ENCODE measurements at places on chromosomes 3 and 15.

- no peak for DNase-seq
Measured at GRCh38 chr15:73388256-73388781, 19.6 kb upstream of the HCN4 start.

GRCh38 chr3:172244011-172244410, 204.2 kb downstream of the GHSR start:
- DNase-seq, result no peak

DNA sequence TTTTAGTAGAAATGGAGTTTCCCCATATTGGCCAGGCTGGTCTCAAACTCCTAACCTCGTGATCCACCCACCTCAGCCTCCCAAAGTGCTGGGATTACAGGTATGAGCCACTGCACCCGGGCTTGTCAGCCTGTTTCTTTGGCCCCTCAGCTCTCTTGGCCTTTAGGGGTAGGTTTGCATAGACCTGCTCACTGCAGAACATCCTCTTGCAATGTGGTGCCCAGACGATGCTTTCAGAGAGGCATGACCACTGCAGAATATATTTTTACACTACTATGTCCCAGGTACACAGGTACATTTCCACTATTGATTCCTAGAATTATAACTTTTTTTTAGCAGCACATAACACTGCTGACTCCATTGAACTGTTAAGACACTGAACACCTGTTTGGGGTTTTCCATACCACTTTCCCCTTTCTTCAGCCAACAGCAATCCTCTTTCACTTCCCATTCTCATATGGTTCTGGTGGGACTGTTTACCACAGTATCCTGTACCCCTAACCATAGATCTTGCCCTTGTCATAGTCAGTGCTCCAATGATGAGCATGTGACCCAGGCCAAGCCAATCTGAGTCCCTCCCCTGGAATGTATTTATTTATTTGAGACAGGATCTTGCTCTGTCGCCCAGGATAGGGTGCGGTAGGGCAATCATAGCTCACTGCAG, 21.1 kb downstream of the CCDC32 start:
- DNase-seq, result no peak

DNA sequence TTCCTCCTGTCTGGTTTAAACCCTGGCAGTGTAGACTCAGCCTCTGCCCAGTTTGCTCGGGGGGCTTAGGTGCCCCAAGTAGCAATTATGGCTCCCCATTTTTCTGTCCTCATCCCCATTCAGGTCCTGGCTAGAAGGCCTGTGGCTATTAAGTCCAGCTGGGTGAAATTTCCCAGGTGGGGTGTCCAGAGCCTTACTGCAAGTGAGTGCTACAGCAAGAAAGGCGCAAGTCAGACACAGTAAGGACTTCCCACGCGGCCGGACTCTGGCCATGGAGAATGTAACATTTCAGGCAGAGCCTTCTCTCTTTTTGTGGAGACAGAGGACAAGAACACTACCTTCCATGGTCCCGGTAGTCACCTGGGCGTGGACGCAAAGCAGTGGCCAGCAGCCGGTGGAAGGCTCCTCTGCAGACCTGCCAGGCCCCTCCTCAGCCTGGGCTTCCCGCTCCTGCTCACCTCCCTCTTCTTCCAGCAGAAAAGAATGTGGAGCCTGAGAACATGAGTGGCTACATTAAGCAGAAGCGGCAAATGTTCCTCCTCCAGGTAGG, 23.3 kb downstream of the CFAP100 start:
- no peak for DNase-seq

- no peak for DNase-seq
Measured at GRCh38 chr3:117128872-117129271, 419.3 kb downstream of the TUSC7 start.

DNA sequence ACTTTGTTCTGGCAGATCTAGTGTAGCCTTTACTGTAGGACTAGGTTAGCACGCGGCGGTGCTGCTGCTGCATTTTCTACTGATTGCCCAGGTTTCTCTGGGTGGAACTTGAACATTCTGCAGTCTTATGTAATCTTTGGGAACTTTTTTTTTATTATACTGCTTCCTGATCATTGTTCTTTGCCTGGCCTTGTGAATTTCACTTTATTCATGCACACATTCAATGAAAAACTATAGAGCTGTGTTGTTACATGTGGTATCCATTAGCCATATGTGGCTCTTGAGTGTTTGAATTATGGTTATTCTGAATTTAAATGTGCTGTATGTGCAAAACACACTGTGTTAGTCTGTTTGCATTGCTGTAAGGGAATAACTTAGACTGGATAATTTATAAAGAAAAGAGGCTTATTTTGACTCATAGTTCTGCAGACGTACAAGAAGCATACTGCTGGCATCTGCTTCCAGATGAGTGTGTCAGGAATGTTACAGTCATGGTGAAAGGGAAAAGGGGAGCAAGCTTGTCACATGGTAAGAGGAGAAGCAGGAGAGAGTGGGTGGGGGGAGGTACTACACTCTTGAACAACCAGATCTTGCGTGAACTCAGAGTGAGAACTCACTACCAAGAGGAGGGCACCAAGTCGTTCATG, 26.5 kb downstream of the MEF2A start:
- no peak for DNase-seq

- no peak for DNase-seq
Measured at GRCh38 chr15:33649217-33649933, 318.9 kb upstream of the CHRM5 start.

DNA sequence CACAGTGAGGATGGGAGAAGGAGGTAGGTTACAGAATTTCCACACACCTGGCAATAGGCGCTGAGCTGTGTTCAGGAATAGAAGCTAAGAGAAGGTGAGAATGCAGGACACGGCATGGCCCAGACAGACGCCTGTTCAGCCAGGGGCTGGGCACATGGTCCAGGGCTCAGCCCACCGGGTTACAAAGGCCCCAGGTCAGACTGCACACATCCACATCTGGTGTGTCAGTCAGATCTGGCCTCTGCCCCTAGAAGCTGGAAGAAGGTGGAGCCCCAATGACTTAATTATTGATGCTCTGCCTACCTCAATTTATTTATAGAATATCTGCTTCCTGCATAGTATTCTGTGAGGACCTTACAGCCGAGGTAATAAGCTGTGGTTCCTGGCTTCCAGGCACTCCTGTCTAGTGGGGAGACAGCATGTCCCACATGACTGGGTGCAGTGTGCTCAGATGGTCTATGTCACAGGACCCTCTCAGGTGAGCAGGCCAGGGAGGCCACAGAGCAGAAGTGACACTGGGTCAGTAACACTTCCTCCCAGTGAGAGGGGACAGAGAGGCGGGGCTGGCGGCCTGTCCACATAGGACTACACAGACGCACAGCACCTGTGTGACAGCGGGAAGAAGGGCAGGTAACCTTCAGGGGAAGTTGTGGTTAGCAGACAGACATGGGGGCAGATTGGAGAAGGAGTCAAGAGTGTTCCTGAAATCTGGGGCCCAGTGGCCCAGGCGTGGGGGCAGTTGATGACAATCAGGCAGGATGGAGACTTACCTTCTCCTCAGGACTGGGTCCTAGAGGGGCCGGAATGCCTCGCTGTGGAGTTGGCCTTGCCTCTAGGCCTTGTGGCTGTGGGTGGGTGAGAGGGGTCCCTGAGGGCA, 38.6 kb upstream of the PLXNA1 start:
- no peak for DNase-seq

- DNase-seq, result no peak
Measured at GRCh38 chr15:80803580-80804525, 24.7 kb downstream of the CEMIP start.

- DNase-seq, result no peak
Measured at GRCh38 chr3:184814214-184814613, 2.2 kb downstream of the VPS8 start.

DNA sequence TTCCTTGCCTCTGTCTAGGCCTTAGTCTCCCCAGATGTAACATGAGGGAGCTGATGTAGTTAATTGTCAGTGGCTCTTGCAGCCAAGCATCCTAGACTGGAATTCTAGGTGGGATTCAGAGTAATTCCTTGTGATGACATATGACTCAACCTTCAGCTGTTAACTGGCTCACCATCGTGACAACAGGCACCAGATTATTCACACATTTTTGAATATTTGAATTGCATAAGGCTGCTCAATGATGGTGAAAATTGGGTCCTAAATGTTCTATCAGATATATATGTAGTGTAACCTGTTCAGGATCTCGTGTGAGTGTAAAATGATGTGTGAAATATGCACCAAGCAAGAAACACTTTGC, 405.1 kb downstream of the LPP start:
- DNase-seq, result no peak

DNA sequence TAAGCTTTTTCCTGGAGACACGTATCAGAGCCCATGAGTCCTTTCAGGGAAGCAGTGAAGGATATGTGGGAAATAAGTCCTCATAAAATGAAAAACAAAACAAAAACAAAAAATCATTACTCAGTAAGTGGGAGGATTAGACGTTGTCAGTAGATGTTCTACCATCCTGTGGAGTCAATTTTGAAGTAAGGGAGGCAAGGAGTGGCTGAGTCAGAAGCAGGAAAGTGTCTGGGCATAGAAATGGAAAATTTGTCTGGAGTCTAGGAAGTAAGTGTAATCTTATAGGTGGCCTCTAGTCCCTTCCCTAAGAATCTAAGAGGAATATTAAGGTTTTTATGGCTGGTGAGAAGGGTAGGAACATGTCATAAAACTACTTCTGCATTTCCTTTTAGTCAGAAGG, 339.8 kb upstream of the SEMA6D start:
- no peak for DNase-seq

GRCh38 chr3:10693457-10693856, 122.6 kb upstream of the SLC6A11 start:
- DNase-seq, result no peak

DNA sequence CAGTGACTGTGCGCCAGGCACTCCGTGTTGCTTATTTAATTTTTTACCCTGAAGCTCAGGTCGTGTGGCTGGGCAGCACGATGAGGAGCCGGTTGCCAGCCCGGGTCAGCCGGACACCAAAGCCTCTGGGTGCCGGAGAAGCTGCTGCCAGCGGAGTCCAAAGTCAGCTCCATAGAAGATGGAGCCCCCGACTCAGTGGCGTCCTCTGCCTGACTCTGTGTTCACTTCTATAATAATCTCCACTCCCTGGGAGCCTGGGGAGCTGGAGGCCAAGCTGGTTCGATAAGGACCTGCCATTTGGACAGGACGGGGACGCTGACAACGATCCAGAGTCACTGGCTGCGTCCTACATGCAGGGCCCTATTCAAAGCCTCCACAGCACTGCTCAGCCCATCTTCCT, 78.6 kb downstream of the VGLL4 start:
- no peak for DNase-seq

- no peak for DNase-seq
Measured at GRCh38 chr3:15754047-15754446, 43.7 kb downstream of the ANKRD28 start.

GRCh38 chr3:65500398-65501306, 538.1 kb downstream of the MAGI1 start:
- DNase-seq, result no peak

- no peak for DNase-seq
Measured at GRCh38 chr3:167054926-167055325, 325.2 kb downstream of the ZBBX start.

DNA sequence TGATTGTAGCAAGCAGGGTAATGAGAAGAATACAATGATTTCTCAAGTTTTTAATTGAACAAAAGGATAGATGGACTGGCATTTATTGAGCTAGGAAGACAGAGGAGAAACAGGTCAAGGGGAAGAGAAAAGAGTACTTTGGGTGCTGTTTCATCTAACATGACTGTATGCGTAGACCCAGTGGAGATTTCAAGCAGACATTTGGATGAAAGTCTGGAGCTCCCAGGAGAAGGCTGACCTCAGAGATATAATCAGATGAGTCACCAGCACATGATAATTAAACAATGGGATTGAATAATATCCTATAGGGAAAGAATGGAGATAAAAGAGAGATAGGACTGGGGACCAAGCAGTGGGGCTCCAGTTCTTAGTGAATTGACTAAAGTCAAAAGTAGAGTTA, 194.9 kb downstream of the ARRDC4 start:
- no peak for DNase-seq
